ENCODE measurements at places on chromosomes 4 and X.

- DNase-seq, result no peak
These were observed 9.6 kb downstream of the MSX1 start for GRCh38 chr4:4868758-4869723.

- peak; percentile 11 for DNase-seq
These were observed 18.0 kb downstream of the SPINK2 start for GRCh38 chr4:56803471-56803870.

- no peak for DNase-seq
These were observed 371.7 kb downstream of the CXXC4 start for GRCh38 chr4:104123021-104123420.

DNA sequence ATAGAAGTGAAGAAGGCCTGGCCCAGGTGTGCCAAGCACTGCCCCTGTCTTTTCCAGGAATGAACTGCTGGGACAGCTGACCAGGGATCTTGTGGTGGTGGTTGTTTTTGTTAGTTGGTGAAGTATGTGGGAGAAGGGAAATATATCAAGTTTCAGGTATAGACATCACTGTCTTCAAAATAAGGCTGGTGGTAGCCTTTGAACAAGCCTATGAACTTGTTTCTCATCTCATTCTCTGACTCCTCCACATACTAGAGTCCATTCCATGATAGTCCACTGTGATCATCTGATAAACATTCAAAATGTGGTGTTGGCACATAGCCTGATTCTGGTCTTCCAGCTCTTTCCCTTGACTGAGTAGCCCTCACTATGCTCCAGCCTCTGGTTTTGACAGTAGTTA lies 303.7 kb downstream of the CAMK2D start:
- DNase-seq, result no peak

DNA sequence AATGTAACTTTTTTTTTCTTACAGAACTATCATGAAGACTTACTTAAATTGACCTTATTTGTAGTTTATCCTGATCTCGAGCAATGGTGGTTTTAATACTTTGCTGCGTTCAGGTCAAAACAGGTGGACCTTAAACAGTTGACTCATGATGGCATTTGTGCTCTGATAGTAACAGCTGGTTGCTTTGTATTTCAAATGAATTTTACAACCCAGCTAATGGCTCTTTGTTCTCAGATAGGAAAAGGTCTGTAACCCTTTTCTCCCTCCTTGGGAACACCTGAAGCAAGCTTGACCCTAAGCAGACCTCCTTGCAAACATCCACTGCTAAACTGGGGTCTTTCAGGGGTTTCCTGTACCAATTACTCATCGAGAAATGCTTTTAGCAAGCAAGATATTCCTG lies 79.2 kb downstream of the F11 start:
- no peak for DNase-seq

GRCh38 chr4:165319030-165319429 lies 8.4 kb upstream of the MSMO1 start:
- no peak for DNase-seq

DNA sequence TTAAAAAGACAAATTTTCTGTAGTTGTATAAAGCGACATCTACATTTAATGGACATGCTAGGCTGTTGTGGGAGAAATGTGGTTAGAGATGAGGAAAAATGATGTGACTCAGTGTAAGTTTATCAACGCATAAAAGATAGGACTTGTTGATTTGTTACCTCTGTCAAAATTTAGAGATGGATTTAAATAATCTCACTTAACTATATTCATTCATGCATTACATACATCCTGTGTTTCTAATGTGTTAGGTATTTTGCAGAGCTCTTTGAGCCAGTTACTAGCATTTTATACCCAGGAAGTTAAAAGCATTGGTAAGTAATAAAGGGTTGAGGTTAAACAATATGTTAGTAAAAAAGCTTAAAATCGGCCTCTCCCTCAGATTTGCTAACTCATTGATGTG lies 34.3 kb downstream of the METAP1 start:
- DNase-seq, result no peak

- DNase-seq, result no peak
These were observed 39.6 kb downstream of the FNIP2 start for GRCh38 chr4:158808399-158808798.

GRCh38 chr4:57154191-57154590 lies 44.0 kb upstream of the IGFBP7 start:
- no peak for DNase-seq

DNA sequence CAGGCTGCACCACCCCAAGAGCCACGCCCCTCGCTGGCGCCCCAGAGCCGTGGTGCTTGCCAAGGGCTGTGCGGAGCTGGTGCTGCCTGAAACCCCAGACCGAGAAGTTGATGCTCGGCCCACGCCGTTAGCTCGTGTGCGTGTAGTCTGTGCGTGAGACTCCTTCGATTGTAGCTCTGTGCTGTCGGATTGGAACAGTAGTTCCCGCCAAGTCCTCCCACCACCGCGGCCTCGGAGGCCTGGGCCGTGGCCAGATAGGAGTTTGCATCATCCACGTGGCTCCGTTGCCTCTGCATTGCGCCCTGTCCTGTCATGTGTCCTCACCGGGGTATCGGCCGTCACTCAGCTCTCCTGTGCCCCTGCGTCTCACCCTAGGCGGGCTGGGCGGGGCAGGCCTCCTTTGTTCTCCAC lies 24.2 kb downstream of the TNIP2 start:
- DNase-seq, result no peak

- no peak for DNase-seq
These were observed 41.2 kb downstream of the PIR start for GRCh38 chrX:15451913-15452312.

DNA sequence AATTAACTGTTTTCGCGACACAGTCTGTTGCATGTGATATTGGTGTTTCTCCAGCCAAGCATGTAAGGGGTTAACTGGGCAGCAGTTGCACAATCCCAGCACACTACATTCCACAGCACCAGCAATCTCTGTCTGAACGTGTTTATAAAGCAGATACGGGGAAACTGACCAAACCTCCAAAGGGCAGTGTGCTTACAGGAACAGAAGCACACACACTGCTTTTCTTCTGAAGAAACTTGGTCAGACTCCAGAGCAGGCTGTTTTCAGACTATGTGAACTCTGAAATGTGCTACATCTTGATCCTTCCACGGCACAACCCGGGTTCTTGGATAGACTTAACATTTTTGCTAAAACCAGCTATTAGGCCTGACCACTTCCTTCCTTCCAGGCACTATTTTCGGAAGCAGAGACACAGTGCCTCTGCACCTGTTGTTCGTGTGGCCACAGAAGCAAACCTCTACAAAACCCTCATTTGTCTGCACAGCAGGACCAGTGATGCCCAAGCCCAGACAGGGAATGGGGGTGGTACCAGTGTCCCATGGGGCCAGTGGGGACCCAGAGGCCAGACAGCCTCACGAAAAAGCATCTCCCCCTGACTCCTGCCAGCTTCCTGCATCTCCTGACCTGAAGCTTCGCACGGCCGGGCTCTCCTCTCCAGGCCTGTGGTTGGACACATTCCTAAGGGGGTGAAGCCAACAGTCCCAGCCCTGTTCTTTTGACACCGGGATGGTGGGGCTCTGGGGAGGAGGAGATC lies 90.1 kb downstream of the IRF2 start:
- DNase-seq, result no peak

GRCh38 chrX:9293903-9294302 lies 171.0 kb upstream of the TBL1X start:
- DNase-seq, result no peak

DNA sequence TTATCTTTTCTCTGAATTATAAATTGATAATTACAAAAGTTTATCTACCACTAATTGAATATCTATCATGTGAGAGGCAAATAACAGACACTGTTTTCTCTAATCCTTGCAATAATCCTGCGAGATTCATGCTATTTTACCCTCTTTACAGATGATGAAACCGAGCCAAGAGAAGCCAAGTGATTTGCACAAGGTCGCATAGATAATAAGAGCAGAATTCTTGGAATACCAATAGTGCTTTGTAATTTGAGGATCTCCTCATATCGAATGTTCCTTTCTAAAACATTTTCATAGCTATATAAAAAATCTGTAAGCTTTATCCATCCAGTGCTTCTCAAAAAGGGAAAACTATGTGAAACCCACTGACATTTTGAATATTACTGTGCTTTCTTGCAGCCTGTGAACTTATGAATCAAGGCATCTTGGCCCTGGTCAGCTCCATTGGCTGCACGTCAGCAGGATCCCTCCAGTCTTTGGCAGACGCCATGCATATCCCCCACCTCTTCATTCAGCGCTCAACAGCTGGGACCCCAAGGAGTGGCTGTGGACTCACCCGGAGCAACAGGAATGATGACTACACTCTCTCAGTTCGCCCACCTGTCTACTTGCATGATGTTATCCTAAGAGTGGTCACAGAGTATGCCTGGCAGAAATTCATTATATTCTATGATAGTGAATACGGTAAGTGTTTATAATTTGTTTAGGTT lies 743.8 kb upstream of the ATOH1 start:
- DNase-seq, result no peak

DNA sequence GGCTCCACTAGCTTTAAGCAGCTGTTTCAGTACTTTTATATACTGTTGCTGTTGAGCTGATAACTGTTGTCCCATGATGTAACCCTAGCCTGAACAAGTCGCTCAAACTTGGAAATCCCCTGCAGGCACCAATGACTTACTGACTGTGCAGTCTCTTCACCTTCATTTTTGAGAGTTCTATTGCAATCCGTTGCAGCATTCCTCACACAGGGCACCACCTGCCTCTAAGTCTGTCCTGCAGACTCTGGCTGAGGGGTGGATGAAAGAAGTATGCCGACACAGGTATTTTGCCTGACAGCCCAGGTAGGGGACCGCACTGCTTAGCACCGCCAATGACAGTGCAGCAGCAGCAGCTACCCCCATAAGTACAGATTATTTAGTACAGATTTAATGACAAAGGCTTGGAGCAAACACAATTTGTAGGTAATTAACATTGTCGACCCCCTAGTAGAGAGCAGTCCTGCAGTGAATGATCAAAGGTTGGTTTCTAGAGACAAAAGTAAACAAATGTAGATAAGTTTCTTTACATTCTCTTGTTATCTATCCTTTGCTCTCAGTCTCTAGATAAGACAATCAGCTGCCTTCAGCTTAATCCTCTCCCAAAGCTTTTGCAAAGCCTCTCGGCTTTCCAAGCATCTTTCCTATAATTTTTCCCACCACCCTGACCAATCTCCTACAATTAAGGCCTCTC lies 205.0 kb downstream of the PABPC4L start:
- no peak for DNase-seq

DNA sequence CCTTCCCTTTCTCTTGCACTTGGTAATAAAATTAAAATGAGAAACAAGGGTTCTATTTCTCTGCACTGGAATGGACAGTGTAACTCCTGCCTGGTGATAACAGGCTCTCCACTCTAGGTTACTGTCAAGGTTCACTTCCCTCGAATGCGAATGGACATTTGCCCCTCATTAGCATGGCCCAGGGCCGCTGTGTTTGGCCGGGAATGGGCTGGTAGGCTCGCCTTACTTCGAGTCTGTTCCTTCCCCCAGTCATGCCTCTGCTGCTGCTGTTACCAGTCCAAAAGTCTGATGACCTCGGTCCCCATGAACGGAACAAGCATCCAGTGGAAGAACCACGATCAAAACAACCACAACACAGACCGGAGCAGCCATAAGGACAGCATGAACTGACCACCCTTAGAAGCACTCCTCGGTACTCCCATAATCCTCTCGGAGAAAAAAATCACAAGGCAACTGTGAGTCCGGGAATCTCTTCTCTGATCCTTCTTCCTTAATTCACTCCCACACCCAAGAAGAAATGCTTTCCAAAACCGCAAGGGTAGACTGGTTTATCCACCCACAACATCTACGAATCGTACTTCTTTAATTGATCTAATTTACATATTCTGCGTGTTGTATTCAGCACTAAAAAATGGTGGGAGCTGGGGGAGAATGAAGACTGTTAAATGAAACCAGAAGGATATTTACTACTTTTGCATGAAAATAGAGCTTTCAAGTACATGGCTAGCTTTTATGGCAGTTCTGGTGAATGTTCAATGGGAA lies 61.5 kb downstream of the EDNRA start:
- DNase-seq, result no peak

DNA sequence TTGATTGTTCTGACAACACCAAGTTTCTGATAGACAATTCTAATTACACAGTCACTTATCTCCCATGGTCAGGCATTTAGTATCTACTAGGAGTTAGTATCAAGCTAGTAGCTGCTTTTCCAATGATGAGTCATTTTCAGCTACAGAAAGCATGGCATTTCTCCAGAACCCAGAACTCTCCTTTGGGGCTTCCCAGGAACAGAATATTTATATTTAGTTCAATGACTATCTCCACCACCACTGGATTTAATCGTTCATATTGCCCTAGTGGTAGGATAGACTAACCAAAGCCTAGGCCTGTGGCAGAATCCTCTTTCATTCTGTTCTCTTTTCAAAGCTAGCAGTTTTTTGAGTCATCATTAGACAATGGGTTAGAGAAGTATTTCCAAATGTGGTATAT lies 569.4 kb downstream of the GABRG1 start:
- DNase-seq, result no peak
